Pulmonary artery endothelial cell (primary cell): ENCODE measurements at places on chromosomes 1 and 21.

GRCh38 chr1:18211764-18212163, 104.2 kb downstream of the IGSF21 start:
- no peak for DNase-seq

DNA sequence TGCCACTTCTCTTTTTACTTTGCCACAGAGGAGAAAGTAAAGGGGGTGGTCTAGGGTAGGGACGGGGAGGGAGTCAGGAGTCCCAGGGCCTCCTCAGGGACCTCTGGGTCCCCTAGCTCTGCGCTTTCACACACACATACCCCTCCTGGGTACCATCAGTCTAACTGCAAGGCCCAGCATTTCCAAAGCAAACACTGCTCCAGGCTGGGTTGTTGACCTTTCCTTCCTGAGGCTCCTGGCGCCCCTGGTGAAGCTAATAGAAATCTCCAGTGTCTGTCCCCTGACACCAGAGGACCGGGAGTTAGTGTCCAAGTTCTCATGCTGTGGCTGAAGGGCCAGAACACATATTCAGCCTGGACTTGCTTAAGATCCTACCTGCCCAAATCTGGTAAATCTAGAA, 3.9 kb downstream of the TMEM63A start:
- DNase-seq, result no peak

GRCh38 chr1:1360506-1361169, 2.3 kb upstream of the MXRA8 start:
- DNase-seq, result no peak

DNA sequence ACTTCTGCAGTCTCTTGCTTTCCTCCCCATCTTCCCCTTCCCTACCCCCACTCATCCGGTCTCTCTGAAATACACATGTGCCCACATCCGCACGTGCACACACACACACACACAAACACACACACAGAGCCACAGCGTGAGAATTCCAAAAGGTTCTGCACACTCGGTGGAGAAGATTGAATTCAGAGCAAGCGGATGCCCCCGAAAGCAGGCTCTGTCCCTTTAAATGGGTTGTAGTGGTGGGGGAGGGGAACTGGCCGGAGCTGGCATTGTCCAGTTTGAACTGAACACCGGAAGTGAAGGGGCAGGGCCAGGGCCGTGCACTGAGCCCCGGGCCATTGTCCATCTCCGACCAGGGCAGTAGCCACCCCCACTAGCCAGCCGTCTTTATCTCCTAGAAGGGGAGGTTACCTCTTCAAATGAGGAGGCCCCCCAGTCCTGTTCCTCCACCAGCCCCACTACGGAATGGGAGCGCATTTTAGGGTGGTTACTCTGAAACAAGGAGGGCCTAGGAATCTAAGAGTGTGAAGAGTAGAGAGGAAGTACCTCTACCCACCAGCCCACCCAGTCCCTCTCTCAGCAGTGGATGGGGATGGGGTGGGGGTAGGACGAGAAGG, 1.3 kb upstream of the LIN28A start:
- no peak for DNase-seq

DNA sequence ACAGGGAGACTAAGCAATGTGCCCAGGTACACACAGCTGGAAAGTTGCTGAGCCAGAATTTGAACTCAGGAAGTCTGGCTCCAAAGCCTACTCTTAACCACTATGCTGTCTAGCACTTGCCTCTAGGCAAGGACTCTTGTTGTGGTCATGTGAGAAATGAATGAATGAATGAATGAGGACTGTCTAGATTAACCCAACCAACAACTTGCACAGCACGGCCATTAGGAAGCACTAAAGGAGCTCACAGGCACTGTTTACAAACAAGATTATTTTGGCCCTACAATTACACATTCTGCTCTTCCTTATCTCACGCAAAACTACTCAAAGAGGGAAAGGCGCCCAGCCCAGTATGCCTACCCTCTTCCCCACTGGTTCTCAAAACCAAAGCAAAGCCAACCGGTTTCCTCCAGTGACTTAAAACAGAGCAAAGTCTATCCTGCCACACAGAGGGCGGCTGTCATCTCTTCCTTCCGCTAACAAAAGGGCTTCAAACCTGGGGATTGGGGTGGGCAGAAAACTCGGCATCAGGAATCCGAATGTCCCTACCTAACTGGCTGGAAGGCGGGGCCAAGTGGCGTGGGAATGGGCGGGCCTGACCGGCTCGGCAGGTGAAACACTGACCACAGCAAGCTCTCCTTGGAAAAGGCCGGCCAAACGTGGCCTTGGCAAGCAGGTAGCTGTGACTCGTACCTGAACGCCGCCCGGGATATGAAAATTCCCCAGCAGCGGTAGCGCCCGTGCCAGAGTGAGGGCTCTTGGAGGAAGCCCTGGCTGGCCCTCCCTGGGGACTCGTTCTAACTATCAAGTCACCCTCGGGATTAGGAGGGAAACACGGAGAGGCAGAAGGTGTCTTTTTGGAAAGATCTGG, 948 bp downstream of the STK40 start:
- DNase-seq, result no peak

GRCh38 chr1:47351305-47351704, 17.7 kb downstream of the CMPK1 start:
- DNase-seq, result no peak

GRCh38 chr1:8984203-8984602, 38.5 kb downstream of the CA6 start:
- DNase-seq, result no peak

DNA sequence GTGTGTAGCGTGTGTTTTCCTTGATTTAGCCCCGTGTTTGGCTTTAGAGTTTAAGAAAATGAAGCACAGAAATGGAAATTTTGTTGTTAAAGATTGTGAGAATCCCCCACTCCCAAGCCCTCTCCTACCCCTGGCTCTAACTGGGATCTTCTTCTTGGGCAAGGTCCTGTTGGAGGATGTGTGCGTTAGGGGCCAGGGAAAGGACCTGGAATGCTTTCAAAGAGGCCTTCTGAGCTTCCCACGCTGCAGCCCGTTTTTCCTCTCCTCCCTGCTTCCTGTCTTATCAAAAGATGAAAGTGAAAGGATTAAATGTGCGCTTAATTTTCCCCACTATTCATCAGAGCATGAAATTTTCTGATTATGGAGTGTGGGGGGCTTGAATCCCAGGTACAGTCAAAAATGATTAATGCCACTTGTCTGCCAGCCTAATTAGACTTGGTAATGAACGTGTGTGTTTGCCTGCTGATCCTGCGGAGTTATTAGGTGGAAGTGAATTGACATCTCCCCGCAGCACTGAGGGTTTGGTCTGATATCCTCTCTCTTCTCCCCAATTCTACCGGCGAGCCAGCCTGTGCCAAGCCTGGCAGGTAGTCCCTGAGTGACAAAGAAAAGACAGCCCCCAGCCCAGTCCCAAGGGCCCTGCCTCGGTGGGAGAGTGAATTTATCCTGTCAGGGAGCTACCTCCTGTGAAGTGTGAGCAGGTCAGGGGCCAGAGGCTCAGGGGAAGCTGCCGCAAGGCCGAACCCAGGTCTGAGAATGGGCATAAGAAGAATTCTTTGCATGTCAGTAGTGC, 4.9 kb downstream of the RASSF5 start:
- DNase-seq, result no peak

DNA sequence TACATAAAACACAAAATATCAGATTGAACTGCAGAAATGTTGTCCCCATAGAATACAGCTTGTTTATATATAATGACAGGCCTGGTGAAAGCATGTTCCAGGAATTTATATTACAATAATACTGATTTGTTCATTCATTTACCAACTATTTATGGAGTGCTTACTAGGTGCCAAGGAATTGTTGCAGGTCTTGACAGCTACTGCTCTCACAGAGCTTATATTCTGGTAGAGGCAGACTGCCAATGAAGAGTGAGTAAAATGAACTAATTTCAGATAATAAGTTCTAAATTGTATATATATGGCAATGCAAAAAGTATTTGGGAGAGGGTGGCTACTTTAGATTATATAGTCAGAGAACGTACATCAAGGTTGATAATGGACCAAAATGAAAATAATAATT, 152.0 kb downstream of the COQ8A start:
- DNase-seq, result no peak

GRCh38 chr1:179545321-179545720, 30.4 kb downstream of the NPHS2 start:
- DNase-seq, result no peak

DNA sequence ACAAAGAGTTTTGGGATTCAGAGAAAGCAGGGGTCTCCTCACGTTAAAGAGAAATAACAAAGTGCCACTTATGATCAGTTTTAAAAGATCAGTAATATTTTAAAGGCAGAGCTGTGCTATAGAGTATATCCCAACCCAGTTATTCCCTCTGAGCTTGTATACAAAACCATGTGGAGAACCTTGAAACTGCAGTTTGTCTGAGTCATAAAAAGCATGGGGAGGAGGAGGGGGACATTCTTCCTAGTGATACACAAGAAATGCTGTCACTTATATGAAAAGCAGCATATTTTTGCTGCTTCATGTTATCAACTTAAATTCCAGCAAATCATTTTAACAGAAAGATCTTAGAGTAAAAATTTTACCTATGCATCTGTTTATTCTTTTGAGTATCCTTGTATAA, 244.5 kb downstream of the GPR52 start:
- DNase-seq, result no peak

DNA sequence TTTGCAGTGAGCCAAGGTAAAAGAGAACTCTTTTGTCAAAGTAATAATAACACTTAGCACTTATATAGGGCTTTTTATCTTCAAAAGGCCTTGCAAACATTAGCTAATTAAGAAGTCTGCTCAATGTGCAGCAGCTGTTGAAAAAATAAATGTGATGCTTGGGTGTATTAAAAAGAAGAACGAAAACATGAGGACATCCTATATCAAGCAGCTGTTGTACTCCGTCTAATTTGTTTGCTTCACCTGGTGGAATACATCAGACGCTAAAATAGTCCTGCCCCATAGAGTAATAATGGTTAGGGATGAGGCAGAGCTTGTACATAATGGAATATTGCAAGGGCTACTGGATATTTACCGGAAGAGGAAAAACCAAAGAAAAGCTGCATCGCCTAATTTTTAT, 299.5 kb downstream of the ST6GALNAC3 start:
- no peak for DNase-seq

GRCh38 chr1:157077394-157077793, 22.2 kb downstream of the ETV3L start:
- no peak for DNase-seq

- DNase-seq, result no peak
Measured at GRCh38 chr1:214229736-214230135, 51.2 kb upstream of the SMYD2 start.

- no peak for DNase-seq
Measured at GRCh38 chr1:205026181-205026580, 16.8 kb upstream of the CNTN2 start.

- DNase-seq, result peak; percentile 43
Measured at GRCh38 chr1:186082235-186082937, 292.7 kb downstream of the TPR start.

DNA sequence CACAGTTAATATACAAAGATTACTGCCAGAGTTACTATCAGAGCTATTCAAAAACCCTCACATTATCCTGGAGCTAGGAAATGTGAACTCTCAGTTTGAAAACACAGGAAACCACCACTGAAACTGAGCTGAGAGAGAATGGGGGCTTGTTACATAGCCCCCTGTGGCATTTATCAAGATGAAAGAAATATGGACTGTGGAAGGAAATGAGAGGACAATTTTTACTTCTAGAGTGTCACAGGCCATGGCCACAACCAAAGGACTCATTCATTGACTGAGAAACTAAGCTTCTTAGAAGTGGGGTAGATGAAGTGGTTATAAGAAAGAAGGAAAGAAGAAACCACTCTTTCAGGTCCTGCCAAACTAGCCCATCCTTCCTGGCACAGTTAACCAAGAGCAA, 25.3 kb downstream of the DSTYK start:
- DNase-seq, result no peak

DNA sequence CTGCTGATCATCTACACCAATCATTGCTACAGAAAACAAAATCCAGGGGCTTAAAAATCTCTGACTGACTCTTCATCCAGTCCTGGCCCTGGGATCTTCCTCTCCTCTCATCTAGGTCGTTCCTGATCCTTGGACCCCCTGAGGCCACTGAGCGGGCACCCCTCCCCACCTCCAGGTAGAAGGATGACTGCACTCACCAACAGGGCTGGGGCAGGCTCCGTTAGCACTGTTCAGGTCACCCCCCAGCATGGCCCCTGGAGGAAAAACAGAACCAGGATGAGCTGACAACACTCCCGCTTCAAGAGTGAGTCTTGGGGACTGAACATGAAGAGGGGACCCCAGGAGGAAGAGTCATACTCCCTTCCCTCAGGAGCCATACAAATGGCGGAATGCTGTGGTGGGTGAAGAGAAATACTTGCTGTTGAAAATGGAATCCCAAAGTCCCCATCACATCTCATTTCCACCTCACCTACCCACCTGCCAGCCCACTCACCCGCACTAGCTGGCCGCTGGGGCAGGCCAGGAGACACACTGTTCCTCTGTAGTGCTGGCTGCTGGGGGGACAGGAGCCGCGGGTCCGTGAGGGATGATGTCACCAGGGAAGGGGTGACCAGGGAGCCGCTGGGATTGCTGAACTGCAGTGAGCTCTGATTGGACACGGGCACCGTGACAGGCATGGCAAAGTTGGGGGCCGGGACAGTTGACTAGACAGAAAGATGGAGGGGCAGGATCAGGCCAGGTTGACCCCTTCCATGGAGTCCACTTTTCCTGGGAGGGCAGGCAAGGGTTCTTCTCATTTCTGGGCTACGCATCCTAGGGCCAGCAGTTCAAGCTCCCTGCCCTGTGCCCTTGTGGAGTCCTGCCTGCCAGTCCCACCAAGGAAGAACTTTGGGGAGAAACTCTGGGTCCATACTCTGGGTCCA, 21.2 kb downstream of the MEF2D start:
- DNase-seq, result no peak

- no peak for DNase-seq
Measured at GRCh38 chr1:37481289-37482003, 7.1 kb downstream of the ZC3H12A start.

DNA sequence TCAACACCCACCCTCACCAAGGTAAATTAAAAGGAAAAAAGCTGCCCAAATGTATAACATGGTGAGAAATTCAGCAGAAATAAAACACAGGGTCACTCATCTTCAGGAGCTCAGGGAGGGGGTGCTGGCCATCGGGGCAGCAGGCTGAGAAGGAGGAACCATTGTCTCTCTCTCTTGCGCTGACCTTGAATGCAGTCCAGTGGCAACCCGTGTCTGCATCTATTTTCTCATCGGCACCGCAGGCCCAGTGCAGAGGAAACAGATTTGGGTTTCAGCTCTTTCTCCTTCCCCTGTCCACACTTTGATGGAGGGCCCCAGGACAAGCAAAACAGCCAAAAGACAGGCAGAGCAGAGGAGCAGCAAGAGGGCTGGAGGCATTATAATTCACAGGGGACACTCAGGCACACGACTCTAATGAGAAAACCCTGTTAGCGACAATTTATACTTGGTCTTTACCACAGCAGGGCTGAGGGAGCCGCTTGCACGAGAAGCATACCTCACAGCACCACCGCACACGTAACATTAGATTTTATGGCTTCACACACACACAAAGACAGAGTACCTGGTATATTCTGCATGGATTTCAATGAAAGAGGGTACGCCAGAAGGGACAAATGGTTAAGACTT, 18.6 kb downstream of the MKNK1 start:
- no peak for DNase-seq
